Stimulated activated CD8-positive, alpha-beta memory T cell treated with anti-CD3 and anti-CD28 coated beads, Interleukin-15, amount 100 ng/mL, for 4 hours (primary cell): ENCODE measurements at places on chromosomes 7 and 10.

DNA sequence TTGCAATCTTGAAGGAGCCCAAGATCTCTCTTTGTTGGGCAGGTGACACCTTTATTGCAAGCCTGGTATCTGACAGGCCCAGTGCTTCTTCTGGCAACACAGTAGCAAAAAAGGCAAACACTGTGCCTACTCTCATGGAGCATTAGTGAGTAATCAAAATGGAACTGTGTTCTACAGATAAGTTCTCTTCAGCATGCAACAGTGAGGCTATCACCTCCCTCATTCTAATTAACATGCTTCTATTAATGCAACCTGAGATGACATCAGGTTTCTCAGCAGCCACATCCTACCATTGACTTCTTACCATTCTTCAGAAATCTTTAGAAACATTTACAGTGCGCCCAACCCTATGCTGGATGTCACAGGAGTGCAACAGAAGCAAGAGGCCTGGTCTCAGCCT lies 77.9 kb upstream of the KCNMA1 start:
- DNase-seq: no peak

DNA sequence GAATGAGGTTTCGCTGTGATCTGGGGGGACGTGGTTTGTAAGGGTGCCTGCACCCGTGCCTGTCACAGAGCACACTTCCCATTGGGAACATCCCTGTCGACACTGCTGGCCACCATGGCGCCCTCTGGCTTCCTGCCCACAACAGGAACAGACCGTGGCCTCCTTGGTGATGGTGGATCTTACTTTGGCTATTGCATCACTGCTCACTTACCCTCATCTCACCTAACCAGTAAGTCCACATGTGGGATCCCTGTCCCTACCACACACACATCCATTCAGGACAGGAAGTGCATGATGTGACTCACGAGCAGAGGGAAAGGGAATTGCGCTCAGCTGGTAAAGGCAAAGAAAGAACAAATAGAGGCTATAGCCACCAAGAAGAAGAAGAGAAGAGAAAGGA lies 26.2 kb upstream of the SEC61G start:
- DNase-seq: no peak

GRCh38 chr10:60820093-60820754 lies 41.9 kb downstream of the CDK1 start:
- DNase-seq: no peak

- no peak for DNase-seq
These were observed 16.8 kb downstream of the OSBPL3 start for GRCh38 chr7:24963218-24963617.

DNA sequence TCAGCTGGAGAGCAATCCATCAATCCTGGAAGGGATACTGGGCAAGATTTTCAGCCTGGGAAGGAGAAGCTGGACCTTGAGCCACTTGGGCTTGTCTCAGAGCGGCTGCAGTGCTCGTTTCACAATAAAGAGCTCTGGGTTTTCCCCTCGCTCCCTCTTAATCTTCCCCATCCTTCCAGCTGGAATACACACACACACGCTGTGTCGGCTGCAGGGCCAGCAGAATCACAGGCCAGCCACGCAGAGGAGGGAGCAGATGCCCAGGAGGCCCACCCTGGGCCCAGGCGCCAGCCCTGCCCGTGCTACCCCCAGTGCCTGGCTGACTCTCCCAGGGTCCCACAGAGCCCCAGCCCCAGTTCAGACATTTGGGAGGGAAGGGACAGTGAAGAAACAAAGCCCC lies 255.1 kb downstream of the TNS3 start:
- no peak for DNase-seq

DNA sequence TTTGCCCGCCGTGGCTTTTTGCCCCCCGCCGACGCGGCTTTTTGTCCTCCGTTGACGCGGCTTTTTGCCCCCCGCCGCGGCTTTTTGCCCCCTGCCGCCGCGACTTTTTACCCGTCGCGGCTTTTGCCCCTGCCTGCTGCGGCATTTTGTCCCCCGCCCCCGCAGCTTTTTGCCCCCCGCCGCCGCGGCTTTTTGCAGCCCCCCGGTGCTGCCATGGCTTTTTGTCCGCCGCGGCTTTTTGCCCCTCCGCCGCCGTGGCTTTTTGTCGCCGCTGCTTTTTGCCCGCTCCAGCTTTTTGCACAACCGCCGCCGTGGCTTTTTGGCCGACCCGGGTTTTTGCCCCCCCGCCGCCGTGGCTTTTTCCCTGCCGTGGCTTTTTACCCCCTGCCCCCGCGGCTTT lies 506.6 kb downstream of the ZNF37A start:
- DNase-seq: no peak

- DNase-seq: no peak
These were observed 340.5 kb downstream of the TNS3 start for GRCh38 chr7:47241112-47242065.

- DNase-seq: no peak
These were observed 564.1 kb downstream of the ATRNL1 start for GRCh38 chr10:115657161-115657860.

GRCh38 chr10:35876248-35876647 lies 234.2 kb upstream of the FZD8 start:
- DNase-seq: no peak

DNA sequence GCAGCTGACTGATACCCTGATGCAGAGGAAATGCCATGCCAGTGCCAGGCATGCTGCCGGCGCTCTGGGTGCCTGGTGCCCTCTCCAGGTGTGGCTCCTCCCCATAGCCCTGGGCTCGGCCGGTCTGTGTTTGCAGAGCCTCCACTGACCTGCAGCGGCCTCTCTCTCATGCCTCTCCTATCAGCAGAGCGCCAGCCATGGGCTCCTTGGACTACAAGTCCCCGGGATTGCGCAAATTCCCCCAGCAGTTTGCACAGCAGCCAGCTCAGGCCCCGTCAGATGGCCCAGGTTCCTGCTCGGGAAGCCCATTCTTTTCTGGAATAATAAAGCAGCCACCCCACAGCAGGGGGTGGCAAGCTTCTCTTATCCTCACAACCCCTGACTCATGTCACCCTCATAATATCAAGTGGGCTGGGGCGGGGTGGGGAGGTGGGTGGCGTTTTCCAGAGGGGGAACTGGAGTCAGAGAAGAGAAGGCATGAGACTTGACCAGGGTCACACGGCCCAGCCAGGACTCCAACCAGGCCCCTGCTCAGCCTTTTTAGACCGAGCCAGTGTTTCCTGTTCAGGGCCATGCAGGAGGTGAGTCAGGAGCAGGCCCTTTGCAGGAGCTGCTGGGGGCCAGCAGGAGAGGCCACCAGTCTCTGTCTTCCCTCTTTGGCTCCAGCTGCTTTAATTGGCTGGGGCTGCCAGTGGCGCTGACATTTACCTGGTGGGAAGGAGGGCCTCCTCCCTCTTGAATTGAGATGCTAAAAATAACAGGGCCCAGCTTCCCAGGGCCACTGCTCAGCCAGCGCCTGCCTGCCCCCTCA lies 58.6 kb downstream of the ZMIZ1 start:
- DNase-seq: no peak

DNA sequence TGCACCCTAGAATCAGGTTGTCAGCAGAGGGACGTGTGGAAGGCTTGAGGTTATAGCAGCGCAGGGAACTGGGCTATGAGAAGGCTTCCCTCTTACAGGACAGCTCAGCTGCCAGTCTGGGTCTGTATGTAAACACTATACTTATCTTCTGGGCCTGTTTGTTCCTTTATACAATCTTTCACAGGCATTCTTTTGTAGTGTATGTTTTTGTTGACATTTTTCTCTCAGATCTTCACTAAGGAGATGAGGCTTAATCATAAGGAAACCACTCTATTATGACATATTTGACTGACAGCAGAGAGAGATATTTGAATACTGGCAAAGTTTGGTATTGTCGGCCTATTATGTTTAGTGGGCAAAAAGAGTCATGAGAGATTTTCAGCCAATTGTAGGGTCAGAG lies 929 bp downstream of the GBF1 start:
- no peak for DNase-seq

- DNase-seq: no peak
These were observed 1.2 kb upstream of the IGFBP1 start for GRCh38 chr7:45886931-45887667.

DNA sequence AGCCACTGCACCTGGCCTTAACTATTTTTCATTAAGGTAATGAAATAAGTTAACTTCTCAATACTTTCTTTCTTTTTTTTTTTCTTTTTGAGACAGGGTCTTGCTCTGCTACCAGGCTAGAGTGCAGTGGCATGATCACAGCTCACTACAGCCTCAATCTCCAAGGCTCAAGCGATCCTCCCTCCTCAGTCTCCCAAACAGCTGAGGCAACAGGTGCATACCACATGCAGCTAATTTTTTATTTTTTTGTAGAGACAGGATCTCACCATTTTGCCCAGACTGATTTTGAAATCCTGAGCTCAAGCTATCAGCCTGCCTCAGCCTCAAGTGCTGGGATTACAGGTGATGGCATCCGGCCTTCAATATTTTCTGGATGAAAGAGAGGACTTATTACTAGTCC lies 21.0 kb downstream of the KMT2C start:
- no peak for DNase-seq

- DNase-seq: no peak
These were observed 162.9 kb downstream of the GLI3 start for GRCh38 chr7:42074076-42074475.

DNA sequence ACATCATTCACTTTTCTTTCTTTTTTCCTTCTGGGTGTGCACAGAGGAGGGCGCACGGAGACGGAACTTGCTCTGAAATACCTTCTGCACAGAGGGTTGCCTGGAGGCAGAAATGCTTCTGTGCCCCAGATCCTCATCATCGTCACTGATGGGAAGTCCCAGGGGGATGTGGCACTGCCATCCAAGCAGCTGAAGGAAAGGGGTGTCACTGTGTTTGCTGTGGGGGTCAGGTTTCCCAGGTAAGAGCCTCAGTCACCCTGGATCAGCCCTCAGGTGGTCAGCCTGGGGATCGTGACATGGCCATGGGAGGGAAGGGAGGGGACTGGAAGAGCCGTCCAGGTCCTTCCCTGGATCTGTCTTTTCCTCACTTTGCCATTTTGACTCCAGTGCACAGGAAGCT lies 33.6 kb downstream of the VWA2 start:
- DNase-seq: no peak

DNA sequence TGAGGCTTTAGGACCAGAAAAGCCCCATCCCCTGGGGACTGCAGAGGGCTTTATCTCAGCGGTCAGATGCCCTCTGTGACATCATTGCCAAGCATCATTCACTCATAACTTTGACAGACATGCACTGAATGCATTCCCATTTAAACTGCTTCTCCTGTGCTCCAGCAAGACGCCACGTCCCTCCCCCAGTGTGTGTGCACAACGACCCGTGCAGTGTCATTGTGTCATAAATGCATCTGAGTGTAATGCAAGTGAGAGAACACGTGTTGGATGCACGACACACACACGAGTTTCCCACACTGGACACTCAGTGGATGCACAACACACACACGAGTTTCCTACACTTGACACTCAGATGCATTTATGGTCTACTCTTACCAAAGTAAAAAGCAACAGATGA lies 337.9 kb downstream of the PTPRN2 start:
- DNase-seq: no peak

GRCh38 chr10:71878327-71879034 lies 27.4 kb upstream of the PSAP start:
- DNase-seq: no peak

DNA sequence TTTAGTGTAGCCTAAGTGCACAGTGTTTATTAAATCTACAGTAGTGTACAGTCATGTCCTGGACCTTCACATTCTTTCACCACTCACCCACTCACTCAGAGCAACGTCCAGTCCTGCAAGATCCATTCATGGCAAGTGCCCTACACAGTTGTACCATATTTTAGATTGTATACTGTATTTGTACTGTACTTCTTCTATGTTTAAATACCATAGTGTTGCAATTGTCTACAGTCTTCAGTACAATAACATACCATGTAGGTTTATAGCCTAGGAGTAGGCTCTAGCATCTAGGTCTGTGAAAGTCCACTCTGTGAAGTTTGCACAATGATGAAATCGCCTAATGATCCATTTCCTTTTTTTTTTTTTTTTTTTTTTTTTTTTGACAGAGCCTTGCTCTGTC lies 12.0 kb downstream of the EEPD1 start:
- no peak for DNase-seq

- DNase-seq: no peak
These were observed 181.5 kb upstream of the PLXNA4 start for GRCh38 chr7:132757783-132758182.
